Activated T-cell treated with anti-CD3 and anti-CD28 coated beads, Interleukin-2, amount 50 U/mL, for 72 hours (primary cell): ENCODE measurements at places on chromosomes 6 and 20.

GRCh38 chr6:118542184-118542952 lies 5.7 kb upstream of the PLN start:
- DNase-seq: no peak

- DNase-seq: no peak
Measured at GRCh38 chr6:82554666-82555065, 191.0 kb downstream of the TPBG start.

DNA sequence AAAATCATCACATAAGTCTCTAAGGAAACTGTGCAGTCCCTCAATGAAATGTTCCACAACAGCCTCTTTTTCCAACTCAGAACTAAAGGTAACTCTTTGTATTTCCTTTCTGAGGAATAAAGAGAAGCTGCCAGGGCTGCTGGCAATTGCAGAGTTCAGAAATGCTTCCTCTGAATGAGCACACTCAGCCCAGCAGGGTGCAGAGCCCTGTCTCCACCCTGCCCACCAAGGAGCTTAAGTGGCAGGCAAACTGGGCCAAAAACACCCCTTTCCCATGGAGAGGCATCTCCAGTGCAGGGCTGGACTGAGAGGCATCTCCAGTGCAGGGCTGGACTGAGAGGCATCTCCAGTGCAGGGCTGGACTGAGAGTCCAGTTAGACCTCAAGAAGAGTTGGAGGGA lies 255.4 kb downstream of the GMPR start:
- no peak for DNase-seq

- DNase-seq: no peak
Measured at GRCh38 chr6:108622641-108623298, 62.1 kb downstream of the FOXO3 start.

DNA sequence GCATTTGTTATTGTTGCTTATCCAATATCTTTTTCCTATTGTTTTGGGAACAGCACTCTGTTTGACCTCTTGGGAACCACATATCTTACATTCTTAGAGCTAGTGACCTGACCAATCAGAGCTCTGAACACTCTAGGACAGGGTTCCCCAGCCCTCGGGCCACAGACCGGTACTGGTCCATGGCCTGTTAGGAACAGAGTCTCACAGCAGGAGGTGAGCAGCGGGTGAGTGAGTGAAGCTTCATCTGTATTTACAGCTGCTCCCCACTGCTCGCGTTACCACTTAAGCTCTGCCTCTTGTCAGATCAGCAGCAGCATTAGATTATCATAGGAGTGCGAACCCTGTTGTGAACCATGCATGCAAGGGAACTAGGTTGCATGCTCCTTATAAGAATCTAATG lies 226.0 kb upstream of the TSHZ2 start:
- DNase-seq: no peak

DNA sequence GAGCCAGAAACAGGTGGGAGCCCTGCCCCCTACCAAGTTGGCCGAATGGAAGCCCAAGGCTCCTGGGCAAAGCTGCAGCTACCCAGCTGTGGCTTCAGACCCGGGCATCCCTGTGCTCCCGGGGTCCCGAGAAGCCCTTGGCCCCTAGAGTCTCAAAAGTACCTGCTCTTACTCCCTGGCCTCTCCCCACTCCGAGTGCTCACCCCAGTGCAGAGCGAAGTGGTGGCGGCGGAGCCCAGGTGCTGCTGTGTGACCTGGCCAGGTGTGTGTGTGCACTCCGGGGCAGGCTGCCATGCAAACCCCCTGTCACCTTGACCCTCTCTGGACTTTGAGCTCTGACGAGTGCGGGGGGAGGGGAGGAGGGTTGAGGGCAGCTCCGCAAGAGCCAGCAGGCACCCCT lies 493.8 kb upstream of the MANEA start:
- no peak for DNase-seq

DNA sequence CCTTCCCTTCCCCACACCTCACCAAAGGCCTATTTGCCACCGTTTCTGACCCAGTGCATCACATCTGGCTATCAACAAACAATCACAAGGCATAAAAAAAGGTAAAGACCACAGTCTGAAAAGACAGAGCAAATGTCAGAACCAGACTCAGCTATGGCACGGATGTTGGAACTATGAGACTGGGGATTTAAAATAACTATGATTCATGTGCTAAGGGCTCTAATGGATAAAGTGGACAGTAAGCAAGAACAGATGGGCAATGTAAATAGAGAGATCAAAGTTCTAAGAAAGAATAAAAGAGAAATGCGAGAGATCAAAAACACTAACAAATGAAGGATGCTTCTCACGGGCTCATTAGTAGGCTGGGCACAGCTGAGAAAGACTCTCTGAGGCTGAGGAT lies 99.5 kb downstream of the LAMP5 start:
- DNase-seq: no peak

GRCh38 chr6:168188369-168189199 lies 109.6 kb upstream of the FRMD1 start:
- DNase-seq: no peak

DNA sequence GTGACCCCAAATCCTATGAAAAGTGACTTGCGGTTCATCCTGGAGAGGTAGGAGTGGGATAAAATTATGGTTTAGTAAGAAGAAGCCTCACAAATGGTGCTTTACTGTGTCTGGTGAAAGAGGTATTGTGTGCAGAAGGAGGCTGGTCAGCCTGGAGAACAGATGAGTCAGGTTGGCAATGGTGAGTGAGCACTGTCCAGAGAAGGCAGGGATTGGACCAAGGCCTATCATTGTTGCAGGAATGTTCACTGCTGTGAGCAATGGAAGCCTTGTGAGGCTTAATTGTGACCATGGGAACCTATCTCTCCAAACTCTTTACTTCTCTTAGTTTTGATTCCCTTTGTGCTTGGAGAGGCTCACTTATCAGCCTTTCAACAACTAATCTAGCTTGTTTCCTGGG lies 89.0 kb upstream of the KCNK16 start:
- no peak for DNase-seq

DNA sequence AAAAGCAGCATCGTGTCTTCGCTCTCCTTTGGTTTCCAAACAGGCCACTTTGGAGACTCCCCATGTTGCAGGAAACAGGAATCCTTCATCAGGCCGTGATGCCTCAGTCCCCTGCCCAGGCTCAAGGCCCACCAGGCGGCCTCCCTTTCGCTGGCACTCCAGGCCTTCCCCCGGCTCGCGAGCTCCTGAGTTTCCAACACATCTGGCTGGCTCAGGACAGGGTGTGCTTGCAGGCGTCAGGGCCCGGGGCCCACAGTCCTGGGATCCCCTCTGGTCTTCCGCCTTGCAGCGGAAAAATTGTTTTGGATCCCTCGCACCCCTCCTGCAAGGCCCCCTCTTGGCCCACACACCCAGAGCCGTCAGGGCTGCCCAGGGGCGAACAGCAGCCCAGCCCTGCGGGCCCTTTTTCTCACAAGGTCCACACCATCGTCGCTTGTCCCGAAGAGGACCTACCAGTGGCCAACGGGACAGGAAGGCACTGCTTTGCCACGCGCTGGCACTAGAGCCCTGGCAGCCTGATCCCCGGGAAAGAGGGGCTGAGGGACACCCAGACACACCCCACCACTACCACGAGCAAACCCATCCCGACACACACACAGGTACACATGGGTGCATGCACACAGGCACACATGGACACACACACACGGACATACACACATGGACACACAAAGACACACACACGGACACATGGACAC lies 1930.9 kb upstream of the DEFB115 start:
- no peak for DNase-seq

DNA sequence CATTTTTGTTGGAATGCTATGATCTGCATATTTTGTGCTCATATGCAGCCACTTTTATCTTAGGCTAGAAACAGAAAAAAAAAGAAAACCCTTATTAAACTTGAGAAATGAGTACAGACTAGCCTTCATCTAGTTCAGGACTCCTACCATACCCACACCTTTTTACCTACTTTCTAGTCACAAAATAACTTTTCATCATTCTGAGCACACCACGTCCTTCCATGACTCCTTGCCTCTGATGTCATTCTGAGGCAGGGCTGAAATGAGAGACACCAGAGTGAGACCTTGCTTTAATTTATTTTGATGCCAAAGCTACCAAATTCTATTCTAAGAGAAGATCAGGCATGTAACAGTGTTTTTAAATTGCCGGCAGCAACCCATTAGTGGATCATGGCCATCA lies 38.8 kb downstream of the SNX3 start:
- no peak for DNase-seq

GRCh38 chr6:135583256-135583761 lies 85.8 kb upstream of the AHI1 start:
- DNase-seq: no peak

DNA sequence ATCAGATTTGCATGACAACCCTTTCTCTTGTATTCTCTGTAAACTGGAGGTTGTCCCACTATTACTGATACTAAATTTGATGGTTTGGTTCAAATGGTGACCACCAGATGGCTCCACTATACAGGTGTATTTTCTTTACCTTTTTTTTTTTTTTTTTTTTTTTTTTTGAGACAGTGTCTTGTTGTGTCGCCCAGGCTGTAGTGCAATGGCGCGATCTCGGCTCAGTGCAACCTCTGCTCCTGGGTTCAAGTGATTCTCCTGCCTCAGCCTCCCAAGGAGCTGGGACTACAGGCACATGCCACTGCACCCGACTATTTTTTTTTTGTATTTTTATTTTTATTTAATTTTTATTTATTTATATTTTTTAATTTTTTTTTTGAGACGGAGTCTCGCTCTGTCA lies 6.6 kb upstream of the WTAP start:
- DNase-seq: peak; percentile 40

DNA sequence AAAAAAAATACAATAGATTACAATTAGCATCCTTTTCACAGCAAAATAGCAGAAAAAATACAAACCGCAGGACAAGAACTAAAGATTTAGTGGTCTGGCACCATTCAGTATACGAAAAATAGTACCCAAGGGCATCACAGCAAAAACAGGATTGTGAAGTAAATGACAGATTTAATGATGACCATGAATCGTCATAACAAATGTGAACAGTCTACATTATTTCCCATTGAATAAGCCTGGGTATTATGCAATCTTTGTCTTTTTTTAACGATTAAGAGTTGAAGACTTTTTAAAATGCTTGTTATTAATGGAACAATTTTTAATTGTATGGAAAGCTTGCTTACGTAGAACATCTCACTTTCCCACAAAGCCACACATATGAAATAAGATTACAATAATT lies 432.8 kb downstream of the PKHD1 start:
- DNase-seq: no peak

DNA sequence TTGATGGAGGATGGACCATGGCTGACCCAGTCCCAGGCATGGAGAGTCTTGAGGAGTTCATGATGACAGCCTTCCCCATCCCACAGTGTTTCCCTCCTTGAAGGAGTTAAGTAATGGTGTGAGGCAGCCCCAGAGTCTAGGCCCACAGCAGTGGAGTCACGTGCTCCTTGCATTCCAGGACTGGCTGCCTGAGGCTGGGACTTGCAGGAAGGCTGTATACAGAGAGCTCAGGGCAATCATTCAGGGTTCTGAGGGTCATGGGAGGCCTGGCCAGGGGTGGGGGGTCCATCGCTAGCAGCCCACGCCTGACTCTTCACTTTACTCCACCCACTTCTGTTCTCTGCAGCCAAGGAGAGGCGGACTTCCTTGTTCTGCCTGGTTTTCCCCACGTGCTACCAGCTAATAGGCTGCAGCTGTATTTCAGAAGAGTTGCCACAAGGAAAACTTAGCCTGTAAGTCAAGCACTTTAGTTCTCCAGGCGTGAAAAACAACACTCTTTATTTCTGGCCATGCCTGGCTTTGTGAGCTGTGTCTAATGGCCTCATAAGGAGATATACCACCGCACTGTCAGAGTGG lies 272.5 kb downstream of the DHX35 start:
- DNase-seq: no peak

- DNase-seq: no peak
Measured at GRCh38 chr6:147248859-147249258, 44.6 kb downstream of the STXBP5 start.

GRCh38 chr6:137873273-137873762 lies 6.3 kb downstream of the TNFAIP3 start:
- DNase-seq: peak; percentile 89

GRCh38 chr20:45911486-45912343 lies at the start of gene PLTP:
Gene PLTP, minus strand, starts transcription at chr20:45912155. Its CDS starts 703 bp downstream, at chr20:45911452.
- peak; percentile 47 for DNase-seq

DNA sequence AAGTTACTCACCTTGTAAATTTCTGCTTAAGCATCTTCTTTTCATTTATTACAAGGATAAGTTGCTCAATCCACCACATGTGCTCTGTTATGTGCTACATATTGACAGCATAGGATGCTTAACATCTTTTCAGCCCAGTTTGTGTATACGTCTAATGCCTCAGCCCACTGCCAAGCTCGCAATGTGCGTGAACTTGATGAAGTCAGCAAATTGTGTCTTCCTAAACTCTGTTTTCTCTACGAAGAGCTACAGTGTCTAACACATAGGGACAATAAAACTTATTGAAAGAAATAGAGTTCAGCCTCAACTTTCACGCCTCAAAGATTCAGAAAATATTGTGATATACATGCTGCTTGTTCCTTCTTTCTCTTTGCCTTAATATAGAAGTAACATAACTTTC lies 500.0 kb downstream of the TFAP2B start:
- DNase-seq: no peak

- DNase-seq: no peak
Measured at GRCh38 chr6:167569879-167570278, 245.0 kb downstream of the TTLL2 start.

- no peak for DNase-seq
Measured at GRCh38 chr6:87391334-87391733, 16.4 kb upstream of the CFAP206 start.

DNA sequence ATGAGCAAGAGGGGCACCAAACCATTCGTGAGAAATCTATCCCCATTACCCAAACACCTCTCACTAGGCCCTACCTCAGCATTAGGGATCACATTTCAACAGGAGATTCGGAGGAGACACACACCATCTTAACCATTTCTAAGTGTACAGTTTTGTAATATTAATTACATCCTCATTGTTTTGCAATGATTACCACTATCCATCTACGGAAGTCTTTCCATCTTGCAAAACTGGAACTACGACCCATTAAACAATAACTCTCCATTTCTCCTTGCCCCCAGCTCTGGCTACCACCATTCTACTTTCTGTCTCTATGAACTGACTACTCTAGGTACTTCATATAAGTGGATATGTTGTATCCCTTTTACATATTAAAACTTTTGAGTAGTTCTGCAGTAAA lies 20.1 kb downstream of the ACOT13 start:
- DNase-seq: no peak

- peak; percentile 31 for DNase-seq
Measured at GRCh38 chr20:17969884-17970409, 1.1 kb downstream of the MGME1 start.

DNA sequence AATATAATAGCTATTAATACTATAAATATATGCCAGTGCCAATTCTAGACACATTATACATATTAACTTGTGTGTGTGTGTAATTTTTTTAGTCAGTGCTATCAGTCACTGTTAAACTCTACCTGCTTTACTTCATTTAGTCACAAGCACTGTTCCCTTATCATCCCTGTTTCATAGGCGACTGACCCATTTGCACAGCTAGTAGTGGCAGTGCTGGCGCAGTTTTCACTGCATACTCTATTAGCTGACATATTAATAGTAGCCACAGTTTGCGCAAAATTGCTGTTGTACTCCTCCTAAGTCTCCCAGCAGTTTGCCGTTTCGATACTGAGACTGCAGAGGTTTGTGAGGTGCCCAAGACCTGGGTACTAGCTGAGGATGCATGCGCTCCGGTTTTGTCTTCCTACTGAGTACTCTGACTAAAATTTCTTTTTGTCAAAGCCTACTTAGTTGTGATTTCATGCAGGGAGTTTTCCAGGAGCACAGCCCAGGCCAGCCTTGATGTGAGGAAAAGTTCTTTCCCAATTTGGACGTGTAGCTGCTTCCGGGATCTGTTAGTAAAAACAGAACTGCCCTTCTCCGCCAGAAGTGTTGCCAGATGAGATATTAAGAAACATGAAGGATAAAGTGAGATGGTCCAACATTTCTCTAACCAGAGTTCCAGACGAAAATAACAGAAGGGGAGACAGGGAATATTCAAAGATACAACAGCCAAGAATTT lies 5.6 kb downstream of the BAG2 start:
- no peak for DNase-seq
